NCI-H1105 (cell line): ENCODE measurements at places on chromosomes 16 and 17.

DNA sequence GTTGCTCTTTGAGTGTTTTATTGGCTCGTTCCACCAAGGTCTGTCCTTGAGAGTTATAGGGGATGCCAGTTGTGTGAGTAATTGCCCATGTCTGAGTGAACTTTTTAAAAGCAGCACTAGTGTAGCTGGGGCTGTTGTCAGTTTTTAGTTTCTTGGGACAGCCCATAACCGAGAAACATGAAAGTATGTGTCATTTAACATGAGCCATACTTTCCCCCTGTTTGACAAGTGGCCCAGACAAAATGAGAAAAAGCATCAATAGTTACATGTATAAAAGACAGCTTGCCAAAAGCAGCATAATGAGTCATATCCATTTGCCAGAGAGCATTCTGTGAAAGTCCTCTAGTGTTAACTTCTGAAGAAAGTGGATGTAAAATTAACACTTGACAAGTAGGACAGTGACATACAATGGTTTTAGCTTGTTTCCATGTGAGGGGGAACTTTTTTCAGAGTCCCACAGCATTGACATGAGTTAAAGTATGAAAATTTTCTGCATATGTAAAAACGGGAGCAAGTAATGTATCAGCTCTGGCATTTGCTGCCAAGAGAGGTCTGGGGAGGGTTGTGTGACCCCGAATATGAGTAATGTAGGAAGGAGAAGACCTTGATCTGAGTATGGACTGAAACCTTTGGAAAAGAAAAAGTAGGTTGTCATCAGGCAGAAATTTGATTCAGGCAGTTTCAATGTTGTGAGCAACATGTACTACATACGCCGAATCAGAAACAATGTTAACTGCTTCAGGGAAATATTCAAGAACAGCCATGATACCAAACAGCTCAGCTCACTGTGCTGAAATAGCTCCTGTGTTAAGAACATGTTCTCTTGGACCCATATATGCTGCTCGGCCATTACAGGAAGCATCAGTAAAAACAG lies 56.8 kb upstream of the ARL4D start:
- no peak for DNase-seq

GRCh38 chr17:80245566-80246265 lies 14.9 kb upstream of the RNF213 start:
- DNase-seq = no peak

- peak; percentile 78 for DNase-seq
Observed at GRCh38 chr17:42180922-42181850, at the start of gene KCNH4. Gene KCNH4, minus strand, starts transcription at chr17:42181142. Its CDS starts 197 bp downstream, at chr17:42180945.

- no peak for DNase-seq
Observed at GRCh38 chr16:70750893-70751467, 50.0 kb downstream of the VAC14 start.

DNA sequence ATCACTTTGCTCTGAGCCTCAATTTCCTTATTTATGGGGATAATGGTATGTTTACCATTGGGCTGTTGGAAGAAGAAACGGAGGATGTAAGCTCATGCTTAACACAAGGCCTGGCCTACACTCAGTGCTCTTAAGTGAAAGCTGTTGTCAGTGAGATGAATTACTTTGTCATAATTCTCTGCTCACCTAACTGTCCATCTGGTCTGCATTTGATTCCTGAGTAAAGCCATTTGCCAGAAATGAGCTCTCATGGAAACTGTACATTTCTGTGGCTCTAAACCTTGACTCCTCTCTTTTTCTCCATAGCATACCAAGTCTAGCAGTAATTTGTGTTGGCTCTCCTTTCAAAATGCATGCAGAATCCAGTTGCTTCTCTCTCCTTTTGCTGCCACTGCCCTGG lies 445.7 kb downstream of the UTP18 start:
- DNase-seq = no peak
